ENCODE measurements at places on chromosomes 12 and 14. TPM values are rescaled to one million over a fixed set of nuclear protein-coding genes. Genes with fewer than 3 reads are reported as not detected.

The ATL1 gene
- 16.0 TPM for total RNA-seq

The CLMN gene
- 11.1 TPM for total RNA-seq

The RNASE4 gene
- total RNA-seq = 42.3 TPM

The STXBP6 gene
- 8.9 TPM for total RNA-seq

The NOVA1 gene
- 13.1 TPM for total RNA-seq

The SIX6 gene
- total RNA-seq = not detected

- no peak for DNase-seq
These were observed 319.9 kb downstream of the KCNC2 start for GRCh38 chr12:74889563-74890236.

- DNase-seq = no peak
These were observed 113.8 kb downstream of the OTOGL start for GRCh38 chr12:80212938-80213645.

- DNase-seq = no peak
These were observed 163.2 kb downstream of the PAH start for GRCh38 chr12:102753802-102754201.

DNA sequence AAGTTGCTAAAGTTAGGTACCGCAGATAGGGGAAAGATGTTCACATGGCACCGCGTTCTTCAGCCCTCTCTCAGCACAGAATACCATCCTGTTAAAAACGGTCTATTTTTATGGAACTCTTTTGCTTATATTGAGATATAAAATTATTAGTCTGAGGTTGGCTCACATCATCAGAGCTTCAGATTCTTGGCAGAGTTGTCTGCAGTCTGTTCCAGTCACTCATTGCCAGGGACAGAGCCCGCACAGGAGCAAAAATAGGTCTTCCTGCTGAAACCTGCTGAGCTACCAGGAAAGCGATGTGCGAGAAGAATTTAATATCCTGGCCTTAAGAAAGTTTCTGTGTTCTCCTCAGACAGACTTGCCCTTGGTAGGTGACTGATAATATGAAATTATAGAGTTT lies 249.8 kb downstream of the VRK1 start:
- DNase-seq = no peak

DNA sequence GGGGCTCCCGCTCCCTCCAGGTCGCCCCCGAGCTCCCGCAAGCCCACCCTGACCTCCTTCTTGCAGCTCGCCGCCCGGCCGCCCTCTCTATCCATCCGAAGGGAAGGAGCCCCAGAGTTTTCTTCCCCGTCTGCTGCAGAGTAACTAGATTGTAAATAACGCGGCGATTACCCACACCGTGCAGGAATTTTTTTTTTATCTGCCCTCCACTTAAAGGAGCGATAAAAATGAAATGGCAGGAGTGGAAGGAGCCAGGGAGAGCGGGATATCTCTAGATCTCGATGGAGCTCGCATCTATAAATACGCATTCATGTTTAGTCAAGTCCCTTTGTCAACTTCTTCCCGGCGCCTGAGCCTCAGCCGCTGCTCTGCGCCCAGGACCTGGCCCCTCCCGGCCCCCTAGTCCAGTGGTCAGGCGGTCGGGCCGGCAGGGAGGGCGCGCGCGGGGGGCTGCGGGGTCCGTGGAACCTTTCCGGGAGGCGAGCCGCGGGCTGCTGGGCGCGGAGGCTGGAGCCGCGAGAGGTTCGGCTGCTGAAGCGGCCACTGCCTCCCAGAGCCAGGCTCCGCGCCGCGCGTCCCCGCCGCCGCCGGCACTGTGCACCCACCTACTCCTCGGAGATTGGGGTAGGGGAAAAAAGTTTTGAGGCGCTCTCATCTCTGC lies 386.0 kb downstream of the BCAT1 start:
- peak; percentile 81 for DNase-seq

DNA sequence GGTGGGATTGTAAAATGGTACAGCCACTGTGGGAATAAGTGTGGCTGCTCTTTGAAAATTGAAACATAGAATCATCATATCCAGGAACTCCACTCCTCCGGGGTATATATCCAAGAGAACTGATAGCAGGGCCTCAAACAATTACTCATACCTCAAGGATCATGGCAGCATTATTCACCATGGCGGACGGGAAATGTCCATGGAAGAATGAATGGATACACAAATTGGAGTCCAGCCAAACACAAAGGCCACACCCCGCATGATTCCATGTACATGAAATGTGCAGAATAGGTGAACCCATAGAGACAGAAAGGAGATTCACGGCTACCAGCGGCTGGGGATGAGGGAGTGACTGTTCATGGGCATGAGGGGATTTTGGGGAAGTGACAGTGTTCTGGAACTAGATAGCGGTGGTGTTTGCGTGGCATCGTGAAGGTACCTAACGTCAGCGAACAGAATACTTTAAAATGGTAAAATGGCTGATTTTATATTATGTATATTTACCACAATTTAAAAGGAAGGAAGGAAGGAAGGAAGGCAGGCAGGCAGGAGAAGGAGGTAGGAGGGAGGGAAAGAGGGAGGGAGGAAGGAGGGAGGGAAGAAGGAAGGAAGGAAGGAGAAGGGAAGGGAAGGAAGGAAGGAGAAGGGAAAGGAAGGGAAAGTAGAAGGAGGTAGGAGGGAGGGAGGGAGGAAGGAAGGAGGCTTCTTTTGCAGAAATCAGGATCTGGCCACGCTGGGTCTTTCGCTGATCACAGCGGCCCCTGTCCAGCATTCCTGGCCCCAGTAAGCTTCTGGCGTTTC lies 14.1 kb upstream of the NCOR2 start:
- no peak for DNase-seq

GRCh38 chr14:100737526-100737925 lies 10.8 kb downstream of the DLK1 start:
- peak; percentile 76 for DNase-seq

DNA sequence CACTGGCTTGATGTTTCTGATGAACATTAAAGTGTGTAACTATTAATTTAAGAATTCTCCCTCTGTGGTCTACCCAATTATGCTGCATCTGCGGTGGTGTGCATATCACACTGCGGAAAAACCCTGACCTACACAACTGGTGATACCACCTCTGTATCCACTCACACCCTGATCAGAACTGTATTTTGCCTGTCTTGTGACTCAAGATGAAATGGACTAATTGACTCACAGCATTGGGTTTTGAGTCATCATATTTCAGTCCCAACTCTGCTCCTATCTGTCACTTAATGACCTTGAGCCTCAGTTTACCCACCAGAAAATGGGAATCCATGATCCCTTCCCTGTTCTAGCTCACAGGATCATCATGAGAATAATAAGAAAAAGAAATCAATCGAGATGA lies 65.6 kb downstream of the NUAK1 start:
- DNase-seq = no peak

DNA sequence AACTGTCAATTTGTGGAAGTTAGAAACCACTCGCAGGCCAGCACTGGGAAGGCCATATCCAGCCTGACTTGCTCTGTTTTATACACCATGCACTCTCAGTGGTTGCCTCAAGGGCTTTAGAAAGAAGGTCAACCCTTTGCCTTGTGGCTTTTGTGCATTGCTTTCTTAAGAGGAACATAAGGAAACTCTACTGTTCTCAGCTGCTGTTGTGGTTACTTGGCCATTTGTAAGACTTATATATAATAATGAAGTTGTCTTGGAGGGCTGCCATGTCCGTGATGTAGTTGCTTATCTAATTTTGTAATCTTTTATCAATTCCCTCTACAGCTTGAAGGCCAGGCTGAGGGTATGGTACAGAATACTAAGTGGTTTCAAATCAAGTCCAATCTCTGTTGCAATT lies 637.8 kb downstream of the DIO2 start:
- DNase-seq = no peak

- no peak for DNase-seq
These were observed 28.9 kb downstream of the RXYLT1 start for GRCh38 chr12:63808631-63809030.

DNA sequence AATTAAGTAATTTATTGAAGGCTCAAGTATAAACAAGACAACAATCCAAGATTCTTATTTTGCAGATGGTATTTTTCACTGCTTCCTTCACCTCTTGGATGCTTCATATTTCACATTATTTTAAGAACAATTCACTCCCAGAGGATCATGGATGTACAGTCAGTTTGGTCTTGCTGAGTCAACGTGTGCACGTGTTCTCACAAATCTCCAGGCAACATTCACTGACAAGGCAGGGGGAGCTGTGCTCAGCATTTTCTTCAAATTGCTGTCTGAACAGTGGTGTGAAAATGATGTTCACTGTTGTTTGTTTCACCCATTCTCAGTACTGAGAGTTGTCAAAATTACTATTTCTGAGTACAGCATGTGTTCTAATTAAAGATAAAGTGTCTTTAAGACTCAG lies 118.3 kb upstream of the SLC38A4 start:
- no peak for DNase-seq

DNA sequence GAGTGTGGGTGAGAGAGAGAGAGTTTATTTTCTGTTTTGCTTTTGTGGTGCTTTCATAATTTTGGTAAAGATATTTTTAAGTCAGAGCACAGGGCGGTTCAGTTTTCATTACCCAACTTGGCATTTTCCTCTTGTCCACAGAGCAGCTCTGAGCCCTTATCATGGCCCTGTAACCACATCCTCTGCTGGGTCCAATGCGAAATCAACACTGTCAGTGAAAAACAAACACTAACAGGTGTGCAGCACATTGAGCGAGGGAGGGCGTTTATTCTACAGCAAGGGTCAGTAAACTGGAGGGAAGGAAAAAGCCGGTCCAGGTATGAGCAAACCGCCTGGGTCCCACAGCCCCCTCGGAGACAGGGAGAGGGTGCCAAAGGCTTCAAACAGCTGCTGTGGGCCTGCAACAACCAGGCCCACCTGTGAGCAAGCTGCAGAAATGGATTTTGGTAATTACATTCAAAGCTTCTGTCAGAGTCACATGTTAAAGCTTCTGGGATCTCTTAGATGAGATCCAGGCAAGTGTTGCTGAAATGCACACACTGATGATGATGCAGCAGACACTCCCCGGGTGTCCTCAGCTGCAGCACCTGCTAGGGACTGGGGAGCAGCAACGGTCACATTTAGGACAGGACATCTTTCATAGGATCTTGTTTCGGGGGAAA lies 132.7 kb upstream of the DYRK2 start:
- DNase-seq = no peak

- DNase-seq = no peak
These were observed 251.2 kb downstream of the ACSS3 start for GRCh38 chr12:81329085-81329484.

DNA sequence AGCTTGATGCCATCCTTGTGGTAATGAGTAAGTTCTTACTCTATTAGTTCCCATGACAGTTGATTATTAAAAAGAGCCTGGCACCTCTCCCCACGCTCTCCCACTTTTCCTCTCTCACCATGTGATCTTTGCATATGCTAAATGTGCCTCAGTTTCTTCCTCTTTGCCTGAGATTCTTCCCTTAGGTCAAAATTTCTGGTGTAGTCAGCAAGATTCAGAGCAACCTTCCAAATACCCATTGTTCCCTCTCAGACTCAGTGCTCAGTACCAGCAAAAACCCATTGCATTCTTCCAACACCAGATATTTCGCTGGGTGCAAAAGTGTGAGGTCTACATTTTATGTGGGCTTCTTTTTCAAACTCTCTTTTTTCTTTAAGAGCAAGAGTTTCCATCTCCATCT lies 10.8 kb upstream of the USP15 start:
- DNase-seq = no peak

DNA sequence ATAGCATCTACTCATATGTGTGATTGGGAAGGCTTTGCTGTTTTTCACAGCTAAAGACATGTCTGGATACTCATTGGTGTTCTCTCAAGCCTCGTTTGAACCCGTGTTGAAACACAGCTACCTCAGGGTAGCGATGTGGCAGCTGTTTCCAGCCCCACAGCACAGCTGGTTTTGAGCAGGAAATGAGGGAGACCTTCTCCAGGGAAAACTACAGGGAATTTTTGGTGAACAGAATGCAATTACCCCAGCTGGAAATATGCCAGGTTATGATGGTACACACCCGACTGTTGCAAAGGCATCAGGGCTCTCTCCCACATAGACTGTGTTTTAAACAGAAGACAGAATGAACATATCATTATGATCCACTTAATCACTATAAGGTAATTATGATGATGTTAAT lies 828.9 kb downstream of the VRK1 start:
- no peak for DNase-seq

DNA sequence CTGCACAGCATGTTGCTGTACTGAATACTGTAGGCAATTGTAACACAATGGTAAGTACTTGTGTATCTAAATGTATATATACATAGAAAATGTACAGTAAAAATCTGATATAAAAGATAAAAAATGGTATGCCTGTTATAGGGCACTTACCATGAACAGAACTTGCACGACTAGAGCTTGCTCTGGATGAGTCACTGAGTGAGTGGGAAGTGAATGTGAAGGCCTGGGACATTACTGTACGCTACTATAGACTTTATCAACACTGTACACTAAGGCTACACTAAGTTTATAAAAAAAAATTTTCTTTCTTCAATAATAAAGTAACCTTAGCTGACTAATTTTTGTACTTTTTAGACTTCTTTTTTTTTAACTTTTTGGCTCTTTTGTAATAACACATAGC lies 24.2 kb upstream of the NEDD1 start:
- no peak for DNase-seq

GRCh38 chr12:106863189-106863588 lies 88.7 kb downstream of the RIC8B start:
- DNase-seq = no peak

DNA sequence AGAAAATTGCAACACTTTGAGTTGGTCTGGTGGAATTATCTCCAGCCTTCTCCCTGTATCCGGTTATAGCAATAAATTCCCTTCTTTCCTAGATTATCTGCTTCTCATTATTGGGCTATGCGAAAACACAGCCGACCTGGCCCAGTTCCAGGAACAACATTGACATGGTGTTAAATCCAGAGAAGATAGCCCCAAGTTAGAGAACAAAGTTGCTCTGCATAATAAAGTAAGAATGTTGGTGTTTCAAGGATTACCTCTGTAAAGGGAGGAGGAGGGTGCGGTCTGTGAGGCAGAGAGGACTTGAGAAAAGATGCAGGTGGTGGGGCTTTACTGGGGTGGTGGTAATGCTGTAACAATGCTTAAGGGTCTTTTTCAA lies 12.1 kb downstream of the TCL1A start:
- DNase-seq = no peak

DNA sequence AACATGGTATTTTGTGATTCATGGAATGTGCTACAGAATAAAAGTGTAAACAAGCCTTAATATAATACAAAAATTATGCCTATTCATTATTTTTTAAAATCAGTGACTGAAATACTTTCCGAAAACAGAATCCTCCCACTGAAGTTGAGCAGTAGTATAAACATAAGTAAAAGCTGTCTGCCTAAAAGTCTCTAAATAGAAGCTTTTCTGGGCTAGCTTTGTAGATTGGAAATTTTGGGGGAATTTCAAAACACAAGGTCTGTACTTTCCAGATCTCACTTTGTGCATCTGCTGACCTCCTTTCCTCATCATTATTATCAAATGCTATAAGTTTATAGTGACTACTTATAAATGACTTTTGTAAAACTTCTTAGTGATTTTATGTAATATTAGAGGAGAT lies 80.4 kb upstream of the TRHDE start:
- no peak for DNase-seq

- DNase-seq = peak; percentile 83
These were observed 46.0 kb downstream of the YEATS4 start for GRCh38 chr12:69405566-69405865.

DNA sequence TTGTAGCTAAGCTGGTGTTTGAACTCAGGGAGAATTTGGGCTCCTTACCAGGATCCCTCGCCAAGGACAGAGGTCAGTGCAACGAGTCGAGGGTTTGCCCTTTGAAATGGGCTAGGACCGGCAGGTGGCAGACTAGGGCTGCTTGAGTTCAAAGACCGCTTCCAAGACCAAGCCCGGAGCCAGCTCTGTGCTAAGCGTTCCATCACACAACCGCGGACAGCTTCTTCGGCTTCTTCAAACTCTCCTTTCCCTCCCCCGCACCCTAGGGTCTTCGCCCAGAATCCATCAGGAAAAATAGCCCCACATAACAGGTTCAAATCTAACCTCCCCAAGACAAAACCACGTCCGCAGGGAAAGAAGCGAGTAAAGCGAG lies 705 bp upstream of the FLVCR2 start:
- DNase-seq = peak; percentile 96
